ENCODE measurements at places on chromosomes 2 and 18. TPM values are rescaled to one million over a fixed set of nuclear protein-coding genes. Genes with fewer than 3 reads are reported as not detected.

GRCh38 chr2:32404691-32405090 is 47.9 kb downstream of the BIRC6 start:
- H3K27ac ChIP-seq = no peak overlapping the region
- H3K27me3 ChIP-seq = no peaks in the 10 kb centered on the region
- H3K4me1 ChIP-seq = no peaks in the 10 kb centered on the region
- peaks cover 13% of the 10 kb centered on the region for H3K36me3 ChIP-seq
- DNase-seq = no peak
- H3K4me3 ChIP-seq = no peak overlapping the region

- peak overlapping the region; percentile 99 for H3K27ac ChIP-seq
- peak overlapping the region; percentile 79 for H3K4me3 ChIP-seq
- H3K27me3 ChIP-seq = no peaks in the 10 kb centered on the region
Observed at GRCh38 chr2:19902216-19902740, 495 bp upstream of the TTC32 start.

DNA sequence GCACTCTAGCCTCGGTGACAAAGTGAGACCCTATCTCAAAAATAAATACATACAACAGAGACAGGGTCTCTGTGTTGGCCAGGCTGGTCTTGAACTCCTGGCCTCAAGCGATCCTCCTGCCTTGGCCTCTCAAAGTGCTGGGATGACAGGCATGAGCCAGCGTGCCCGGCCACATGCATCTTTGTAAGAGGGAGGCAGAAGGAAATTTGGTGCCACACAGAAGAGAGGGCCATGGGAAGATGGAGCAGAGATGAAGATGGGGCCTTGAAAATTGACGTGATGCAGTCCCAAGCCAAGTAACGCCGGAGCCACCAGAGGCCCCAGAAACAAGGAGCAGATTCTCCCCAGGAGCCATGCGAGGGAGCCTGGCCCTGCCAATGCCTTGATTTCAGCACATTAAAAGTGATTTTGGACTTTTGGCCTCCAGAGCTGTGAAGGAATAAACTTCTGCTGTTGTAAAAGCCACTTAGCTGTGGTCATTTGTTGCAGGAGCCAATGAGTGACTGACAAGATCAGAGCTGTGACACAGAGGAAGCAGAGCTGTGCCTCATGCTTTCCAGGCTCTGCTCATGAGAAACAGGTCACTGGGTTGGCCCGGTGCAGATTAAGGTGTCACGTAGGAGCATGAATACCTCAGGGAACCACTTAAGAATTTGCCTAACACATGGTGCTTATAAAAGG is 2.7 kb upstream of the SLC66A2 start:
- H3K27ac ChIP-seq = no peak overlapping the region
- H3K4me1 ChIP-seq = peaks cover 7% of the 10 kb centered on the region
- no peaks in the 10 kb centered on the region for H3K27me3 ChIP-seq

DNA sequence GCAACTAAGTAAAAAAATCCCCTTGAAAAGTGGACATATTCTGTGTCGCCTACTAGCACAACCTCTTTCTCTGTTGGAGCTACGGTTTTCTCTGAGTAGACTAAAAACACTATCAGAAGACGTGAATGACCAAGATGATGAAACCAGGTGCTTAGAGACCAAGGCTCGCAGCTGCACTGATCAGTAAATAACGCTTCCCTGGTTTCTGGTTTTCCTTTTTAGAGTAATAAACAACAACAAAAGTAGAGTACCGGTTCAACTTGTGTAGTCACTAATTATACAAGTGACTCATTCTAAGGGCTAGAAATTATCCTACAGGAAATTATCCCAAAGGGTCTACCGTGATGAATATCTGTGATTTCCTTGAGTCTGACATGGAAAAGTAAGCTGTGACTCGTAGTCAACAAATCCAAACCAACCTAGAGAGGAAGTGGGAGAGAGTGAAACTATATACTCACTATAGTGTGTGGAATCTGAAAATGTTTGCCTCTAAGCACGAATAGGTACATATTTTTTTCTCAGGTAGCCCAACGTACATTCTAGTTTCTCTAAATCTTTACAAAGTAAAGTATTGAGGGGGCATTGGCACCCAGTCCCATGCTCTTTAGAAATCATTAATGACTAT is 17.8 kb downstream of the RASGRP3 start:
- no peak overlapping the region for H3K4me3 ChIP-seq
- no peaks in the 10 kb centered on the region for H3K27me3 ChIP-seq
- H3K4me1 ChIP-seq = no peaks in the 10 kb centered on the region

DNA sequence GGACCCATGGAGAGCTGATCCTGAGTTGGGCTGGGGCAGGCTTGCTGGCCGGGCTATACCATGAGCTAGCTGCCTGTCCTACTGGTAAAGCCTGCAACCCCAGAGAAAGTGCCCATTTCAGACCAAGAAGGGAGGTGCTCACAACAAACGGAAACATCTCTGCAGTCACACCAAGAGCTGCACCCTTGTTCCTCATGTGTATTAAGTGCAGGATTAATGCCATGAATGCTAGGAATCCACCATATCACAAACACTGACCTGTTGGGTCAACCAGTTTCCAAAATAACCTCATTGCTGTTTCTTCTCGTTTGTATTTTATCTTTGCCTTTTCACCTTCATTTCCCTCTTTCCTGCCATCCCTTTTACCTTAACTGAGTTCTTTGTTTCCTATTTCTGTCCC is 69.9 kb downstream of the AFF3 start:
- H3K27me3 ChIP-seq = no peaks in the 10 kb centered on the region
- no peak overlapping the region for H3K4me3 ChIP-seq
- H3K27ac ChIP-seq = no peak overlapping the region
- H3K4me1 ChIP-seq = no peaks in the 10 kb centered on the region

DNA sequence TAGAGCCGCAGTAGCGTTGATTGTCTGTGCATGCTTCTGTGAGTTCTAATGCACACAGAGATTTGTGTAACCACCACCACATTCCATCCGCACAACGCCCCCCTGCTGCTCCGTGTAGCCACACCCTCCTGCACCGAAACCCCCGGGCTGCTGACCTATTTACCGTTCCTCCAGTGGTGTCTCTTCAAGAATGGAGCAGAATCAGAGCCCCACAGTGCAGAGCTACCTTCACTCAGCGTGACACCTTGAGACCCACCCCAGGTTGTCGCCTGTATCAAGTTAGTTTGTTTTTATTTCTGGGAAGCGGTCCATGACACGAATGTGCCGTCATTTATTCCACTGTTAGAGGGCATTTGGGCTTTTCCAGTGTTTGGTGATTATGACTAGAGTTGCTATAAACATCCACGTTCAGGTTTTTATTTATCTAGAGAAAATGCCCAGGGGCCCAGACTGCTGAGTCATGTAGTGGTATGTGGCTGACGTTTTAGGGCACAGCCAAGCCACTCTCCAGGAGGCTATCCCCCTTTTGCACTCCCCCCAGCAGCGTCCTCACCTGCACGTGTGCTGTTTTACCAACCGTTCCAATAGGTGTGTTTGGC is 266.8 kb downstream of the NDUFA10 start:
- peaks cover 18% of the 10 kb centered on the region for H3K27me3 ChIP-seq
- no peak overlapping the region for H3K27ac ChIP-seq
- no peak for DNase-seq

SFT2D3 gene
- 2.3 TPM for polyA plus RNA-seq

RNF125 gene
- 3.2 TPM for polyA plus RNA-seq

CFAP221 gene
- not detected for polyA plus RNA-seq

Measured in keratinocyte (primary cell).